ENCODE measurements at places on chromosomes 1 and 21.

GRCh38 chr1:117618450-117619122 lies 12.7 kb downstream of the TENT5C start:
- no peak for DNase-seq

- no peak for DNase-seq
Measured at GRCh38 chr1:91124989-91125417, 103.2 kb upstream of the ZNF644 start.

- peak; percentile 93 for DNase-seq
Measured at GRCh38 chr1:200410566-200410878, 686 bp upstream of the ZNF281 start.

- peak; percentile 97 for DNase-seq
Measured at GRCh38 chr1:72435025-72435424, 152.7 kb upstream of the NEGR1 start.

- no peak for DNase-seq
Measured at GRCh38 chr1:66750577-66750976, 1.7 kb upstream of the DYNLT5 start.

GRCh38 chr1:2556678-2557481 lies 709 bp downstream of the TNFRSF14 start:
- DNase-seq = no peak

GRCh38 chr21:35697321-35697808 lies 363.0 kb downstream of the SETD4 start:
- DNase-seq = peak; percentile 5

- DNase-seq = no peak
Measured at GRCh38 chr1:30704765-30705509, 18.4 kb downstream of the MATN1 start.

- DNase-seq = no peak
Measured at GRCh38 chr1:209583408-209583807, at the start of gene CAMK1G. Gene CAMK1G, plus strand, starts transcription at chr1:209583714. Its CDS starts 11,270 bp downstream, at chr1:209594984.

- DNase-seq = no peak
Measured at GRCh38 chr1:208606959-208607358, 362.8 kb upstream of the PLXNA2 start.

DNA sequence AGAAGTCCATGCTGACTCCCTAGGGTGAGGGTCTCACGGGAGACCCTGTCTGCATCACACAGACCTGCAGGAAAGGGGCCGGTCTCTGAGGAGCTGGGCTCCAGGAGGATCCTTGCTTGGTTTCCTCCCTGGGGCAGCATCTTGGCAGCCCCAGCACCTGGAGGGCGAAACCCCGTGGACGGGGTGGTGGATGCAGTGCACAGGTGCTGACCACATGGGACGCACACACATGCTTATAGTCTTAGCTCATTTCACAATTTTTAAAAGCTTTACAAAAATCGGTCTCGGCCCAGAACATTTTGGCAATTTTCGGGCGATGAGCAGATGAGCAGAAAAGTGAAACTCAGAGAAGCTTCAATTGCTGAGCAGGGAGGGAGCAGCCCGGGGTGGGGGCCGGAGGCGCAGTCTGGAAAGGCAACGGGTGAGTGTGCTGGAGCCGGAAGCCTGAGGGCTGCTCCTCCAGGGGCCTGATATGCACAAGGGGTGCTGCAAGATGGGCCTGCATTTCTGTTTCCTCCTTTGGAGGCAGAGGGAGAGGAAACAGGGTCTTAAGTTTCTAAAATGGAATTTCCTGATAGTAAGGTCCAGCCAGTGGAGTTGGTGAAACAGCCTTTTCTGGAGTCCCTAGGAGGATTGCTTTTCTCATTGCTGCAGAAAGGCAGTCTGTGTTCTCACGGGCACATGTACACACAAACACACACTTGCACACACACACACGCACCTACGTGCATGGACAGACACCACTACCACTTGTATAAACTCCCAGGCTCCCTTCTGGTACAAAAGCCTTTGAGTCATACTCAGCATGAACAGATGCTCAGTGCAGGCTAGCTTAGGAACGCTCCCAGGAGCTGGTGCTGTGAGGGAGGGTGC lies 60.6 kb downstream of the SCCPDH start:
- peak; percentile 67 for DNase-seq

- no peak for DNase-seq
Measured at GRCh38 chr1:30817077-30817438, 59.5 kb upstream of the LAPTM5 start.

- DNase-seq = no peak
Measured at GRCh38 chr1:91054780-91055481, 33.1 kb upstream of the ZNF644 start.

DNA sequence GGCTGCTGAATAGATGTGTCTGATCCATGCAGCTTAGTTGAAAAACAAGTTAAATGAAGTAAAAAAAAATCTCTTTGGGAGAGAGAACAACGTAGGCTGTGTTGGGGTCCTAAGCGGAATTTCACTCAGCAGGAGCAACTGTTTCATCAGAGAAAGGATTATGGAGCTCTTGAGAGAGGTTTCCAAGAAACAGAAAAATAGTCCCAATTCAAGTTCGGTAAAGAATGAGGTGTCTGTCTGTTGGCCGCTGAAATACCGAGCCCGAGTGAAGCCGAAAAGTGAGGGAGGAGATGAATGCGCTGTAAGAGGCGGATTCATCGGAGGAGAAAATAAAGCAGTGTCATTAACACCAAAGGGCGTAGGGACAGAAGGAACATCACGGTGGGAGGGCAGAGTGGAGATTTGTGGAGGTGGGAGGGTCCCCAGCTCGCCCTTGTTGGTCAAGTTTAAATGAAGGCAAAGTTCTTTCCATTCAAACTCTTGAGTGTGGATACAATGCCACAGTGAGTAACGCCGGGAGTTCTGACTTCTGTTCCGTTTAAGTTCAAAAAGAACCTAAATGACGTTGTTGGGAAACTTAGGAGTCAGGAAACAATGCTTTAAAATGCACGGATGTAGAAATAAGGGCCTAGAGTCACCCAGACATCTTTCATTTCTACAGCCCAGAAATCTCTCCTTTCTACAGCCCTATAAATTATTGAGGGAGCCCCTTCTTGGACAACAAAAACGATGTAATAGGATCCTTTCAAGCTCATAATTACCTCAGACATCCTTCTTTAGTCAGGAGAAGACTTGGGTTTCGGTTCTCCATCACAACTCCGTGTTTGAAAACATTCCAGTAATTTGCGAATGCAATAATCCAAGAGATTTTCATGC lies 15.6 kb upstream of the SLC45A1 start:
- no peak for DNase-seq

- DNase-seq = no peak
Measured at GRCh38 chr1:248739572-248740205, 15.9 kb downstream of the LYPD8 start.

DNA sequence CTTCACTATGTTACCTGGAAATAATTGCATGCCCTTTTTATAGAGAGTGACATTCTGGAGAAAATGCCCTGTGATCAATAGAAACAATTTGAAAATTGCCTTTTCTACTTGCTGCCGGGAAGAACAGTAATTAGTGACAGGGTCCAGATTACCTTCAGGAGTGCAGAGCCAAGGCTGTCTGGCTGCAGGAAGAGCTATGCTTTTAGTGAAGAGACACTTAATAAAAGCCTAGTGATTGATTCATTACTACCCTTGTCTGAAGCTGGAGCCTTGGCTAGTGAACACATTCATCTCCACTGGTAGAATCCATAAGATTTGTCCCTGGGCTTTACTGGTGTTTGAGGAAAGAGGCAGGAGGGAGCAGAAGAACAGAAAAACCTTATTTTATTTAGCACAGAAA lies 12.9 kb upstream of the DNASE2B start:
- no peak for DNase-seq

DNA sequence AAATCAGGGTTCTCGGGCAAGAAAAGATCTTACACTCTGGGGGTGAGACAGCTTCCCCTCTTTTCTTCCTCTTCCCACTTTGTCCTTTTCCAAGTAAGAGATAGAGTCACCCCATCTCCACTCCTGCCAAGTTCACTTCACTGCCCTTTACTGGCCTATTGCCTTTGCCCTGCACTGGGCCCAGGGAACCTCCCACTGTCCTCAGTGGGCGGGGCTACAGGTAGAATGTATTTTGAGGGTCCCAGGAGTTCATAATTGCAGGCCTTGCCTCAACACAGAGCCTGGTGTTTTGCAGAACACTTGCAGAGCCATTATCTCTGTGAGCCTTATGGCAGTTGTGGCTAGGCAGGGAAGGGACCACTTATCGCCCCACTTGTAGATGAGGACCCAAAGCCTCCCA lies 3.3 kb downstream of the AMPD2 start:
- DNase-seq = no peak

- no peak for DNase-seq
Measured at GRCh38 chr1:93152835-93153234, 27.4 kb downstream of the TMED5 start.

Data from NCI-H2171 treated with DMSO at 0.1 percent for 48 hours (cell line).